ENCODE measurements at places on chromosomes 6 and 20.

GRCh38 chr6:6741264-6741663 lies 152.7 kb downstream of the LY86 start:
- DNase-seq = no peak

DNA sequence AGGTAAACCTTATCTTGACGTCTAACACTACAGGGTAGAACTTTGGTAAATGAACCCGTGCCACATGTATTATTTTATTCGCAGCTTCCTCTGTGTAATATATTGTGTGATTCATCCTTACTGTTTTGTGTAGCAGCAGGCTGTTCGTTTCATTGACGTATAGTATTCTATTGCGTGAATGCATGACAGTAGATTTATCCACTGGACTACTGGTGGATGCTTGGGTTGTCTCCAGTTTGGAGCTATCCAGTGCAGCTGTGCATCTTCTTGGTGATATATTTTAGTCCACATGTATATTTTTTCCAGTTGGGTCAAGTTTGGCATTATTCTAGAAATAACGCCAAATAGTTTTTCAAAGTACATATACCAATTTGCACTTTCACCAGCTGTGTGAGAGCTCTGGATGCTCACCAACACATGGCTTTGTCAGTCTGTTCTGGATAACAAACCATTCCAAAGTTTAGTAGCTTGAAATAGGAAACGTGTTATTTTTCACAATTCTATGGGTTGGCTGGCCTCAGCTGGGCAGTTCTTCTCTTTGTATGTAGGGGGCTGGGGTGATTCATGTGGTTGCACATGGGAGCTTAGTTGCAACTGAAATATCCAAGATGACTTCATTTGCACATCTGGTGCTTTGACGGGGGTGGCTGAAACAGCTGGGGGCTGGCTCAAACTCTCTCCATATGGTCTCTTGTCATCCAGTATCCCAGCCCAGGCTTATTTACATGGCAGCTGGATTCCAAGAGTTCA lies 9.3 kb downstream of the ECT2L start:
- no peak for DNase-seq

DNA sequence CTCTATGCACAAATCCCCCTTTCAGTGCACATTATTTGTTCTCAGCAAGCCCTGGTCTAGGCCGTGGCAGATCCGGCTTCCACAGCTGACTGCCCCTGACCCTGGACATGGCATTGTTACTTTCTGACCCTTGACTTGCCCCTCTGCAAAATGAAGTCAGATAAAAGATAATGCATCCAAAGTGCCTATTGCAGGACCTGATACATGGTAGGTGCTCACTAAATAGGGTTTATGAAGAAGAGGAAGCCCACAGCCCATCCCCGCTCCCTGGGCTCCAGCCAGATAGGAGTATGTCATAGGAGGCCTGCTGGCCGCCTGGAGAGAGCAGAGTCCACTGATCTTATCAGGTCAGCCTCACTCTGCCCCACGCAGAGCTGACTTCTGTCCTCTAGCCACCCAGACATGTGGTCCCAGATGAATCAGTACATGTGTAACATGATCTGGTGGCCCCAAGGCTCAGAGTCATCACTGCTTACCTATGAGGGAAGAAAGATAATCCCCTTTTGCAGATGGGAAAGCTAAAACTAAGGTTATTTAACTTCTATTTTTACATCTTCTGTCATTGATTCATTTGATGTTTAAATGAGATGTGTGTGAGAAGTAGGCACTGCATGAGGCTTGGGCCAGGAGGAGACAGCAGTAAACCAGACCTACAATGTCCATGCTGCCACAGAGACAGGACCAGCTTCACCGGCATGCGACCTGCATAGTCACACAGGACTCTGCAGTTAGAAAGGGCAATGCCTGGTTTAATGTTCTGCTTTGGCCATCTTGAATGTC lies 20.4 kb downstream of the MAFB start:
- no peak for DNase-seq

- no peak for DNase-seq
Measured at GRCh38 chr6:120355822-120356221, 978.5 kb downstream of the TBC1D32 start.

DNA sequence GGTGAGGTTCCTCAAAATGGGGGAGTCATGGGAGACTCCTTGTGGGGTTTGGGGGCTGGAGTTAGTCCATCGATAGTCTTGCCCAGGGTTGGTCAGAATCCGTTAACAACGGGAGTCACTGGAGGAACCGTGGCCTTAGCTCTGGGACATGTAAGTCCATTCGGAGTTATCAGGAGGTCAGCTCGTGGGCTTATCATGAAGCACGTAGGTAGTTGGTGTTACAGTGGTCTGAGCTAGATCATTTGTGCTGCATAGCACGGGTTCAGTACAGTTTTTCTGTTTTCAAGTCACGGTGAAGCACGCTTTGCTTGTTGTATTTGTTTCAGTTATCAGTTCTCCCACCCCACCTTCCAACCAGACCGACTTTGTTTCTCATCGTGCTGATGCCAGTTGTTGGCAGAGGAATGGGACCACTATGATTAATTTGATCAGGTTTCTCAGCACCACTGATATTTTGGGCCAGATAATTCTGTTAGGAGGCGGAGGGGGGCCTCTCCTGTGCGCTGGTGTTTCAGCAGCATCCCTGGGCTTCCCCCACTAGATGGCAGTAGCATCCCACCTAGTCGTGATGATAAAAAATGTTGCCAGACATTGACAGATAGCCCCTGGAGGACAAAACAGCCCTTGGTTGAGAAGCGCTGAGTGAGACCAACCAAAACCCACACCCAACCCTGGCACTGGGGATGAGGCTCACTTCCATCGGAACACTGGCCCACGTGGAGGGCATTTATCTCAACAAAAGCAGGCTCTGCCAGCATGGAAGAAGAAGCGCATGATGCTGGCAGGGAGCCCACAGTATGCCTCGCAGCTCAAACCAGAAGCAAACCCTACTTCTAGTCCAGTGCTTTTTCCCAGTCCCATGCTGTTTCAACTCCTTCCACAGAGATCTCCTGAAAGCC lies 2.2 kb upstream of the APMAP start:
- peak; percentile 64 for DNase-seq

DNA sequence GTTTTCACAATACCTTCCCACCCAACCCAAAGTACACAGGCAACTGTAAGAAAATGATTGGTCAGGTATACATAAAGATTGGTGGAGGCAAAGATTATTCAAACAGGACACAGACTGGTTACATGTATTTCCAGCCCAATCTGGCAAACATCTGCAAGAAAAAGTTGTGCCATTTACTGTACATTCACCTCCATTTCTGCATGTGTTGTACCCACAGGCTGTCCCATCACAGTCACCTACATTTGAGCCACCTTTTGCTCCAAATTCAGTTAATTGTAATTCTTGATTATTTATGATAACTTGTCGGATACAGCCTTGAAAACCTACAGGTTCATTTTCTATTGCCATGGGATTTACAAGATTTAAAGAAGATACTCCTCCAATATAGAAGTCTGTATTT lies 85.6 kb downstream of the PHF3 start:
- DNase-seq = no peak

- no peak for DNase-seq
Measured at GRCh38 chr20:43722153-43722505, 4.7 kb downstream of the GTSF1L start.

DNA sequence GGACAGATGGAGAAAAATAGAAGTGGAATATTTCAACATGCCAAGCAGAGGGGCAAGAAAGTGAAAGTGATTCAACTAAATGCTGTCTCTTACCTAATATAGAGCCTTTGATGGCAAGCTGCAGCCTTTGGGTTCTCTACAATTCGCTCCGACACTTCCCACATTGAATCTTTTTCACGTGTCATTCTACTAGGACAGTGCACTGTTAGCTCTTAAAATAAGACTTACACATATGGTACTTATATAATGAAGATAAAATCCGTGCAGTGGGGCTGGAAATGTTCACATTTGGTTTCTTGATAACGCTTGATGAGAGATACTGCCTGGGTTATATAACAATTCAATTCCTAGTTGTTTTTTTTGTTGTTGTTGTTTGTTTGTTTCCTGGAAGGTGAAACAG lies 502.4 kb downstream of the LMBRD1 start:
- DNase-seq = no peak

GRCh38 chr20:19911810-19912382 lies 105.3 kb upstream of the NAA20 start:
- no peak for DNase-seq

GRCh38 chr6:163608204-163608644 lies 193.7 kb downstream of the QKI start:
- no peak for DNase-seq

DNA sequence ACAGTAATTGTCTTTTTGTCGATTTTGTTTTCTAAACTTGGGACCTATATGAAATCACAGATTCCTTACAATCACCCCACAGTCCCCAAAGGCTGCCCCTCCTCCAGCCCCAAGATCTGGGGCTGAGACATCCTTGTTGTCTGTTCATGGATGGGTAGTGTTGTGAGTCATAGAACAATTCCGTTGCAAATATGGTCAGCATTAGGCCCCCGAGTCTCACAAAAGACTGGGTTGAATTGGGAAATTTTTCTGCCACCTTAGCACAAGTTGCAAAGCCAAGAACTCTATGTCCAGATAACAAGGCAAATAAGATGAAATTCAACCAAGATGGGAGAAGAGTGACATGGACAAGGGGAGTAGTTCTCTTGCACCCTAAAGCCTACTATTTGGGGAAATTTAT lies 10.5 kb upstream of the TAB2 start:
- no peak for DNase-seq

DNA sequence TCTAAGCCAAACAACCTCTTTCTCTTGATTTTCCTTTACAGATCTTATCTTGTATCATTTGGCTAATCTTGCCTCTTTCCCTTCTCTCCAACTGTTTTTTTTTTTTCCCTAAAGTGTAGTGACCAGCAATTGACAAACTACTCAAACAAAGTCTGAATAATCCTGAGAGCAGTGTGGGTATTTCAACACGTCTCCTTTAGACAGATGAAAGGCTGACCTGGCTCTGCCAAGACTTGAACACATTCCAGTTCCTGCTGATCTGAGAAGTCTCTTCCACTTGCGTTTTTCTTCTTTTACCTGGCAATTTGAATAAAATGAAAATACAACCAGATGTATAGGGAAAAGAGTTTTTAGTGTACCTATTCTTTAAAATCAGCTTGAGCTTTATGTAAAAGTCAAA lies 168.4 kb downstream of the GJA10 start:
- no peak for DNase-seq

DNA sequence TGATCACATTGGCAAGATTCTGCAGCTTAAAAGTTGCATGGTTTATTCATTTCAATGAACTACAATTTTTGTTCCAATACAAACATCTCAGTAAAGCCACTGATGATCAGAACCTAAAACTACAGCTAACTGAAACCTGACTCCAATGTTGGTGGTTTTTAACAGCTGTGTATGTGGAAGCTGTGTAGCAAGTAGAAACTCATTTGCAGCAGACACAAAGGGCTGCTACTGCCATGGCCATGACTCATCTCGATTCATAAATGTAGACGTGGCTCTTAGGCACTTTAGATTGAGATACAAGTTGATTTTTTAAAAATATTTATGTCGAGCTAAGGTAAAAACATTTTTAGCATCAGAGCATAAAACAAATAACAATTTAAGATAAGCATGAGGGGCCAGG lies 19.5 kb upstream of the MAP3K4 start:
- no peak for DNase-seq

DNA sequence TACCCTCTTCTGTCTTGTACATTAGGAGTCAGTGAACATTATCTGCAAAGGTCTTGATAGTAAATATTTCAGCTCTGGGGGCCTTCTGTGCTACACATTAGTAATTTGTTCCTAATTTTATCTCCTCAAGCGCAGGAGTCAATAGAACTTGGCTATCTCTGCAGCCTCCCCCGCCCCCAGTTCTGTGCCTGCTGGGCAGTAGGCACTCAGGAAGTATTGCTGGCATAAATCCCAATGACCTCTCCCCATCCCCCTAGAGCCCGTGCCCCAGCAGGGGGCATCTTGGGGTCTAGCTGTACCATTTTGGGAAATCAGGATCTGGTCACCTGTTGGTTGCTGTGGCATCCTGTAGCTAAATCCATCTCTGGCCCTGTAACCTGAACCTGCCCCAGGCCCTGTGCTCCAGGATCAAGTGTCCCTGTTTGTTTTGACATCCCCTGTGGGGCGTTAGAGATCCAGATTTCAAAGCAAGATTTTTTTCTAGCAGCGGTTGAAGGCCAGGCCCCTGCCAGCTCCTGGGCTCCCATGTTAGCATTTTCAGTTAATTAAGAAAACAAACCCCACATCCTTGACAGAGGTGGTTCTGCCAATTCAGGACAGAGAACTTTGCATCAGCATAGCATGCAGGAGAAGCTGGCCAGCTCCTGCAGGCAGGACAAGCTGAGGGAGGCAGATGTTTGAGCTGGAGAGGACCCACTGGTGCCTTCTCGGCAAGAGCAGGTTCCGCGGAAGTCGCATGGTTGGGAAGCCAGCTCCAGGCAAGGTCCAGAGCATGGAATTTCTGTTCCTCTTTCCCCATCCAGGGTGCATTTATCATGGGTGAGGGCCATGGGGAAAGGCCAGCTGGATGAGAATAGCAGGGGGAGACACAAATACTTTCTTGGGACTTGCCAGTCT lies 32.1 kb downstream of the DAAM2 start:
- DNase-seq = no peak

- DNase-seq = no peak
Measured at GRCh38 chr6:29685718-29686326, 4.9 kb upstream of the ZFP57 start.

GRCh38 chr6:15861486-15861885 lies 198.7 kb upstream of the DTNBP1 start:
- no peak for DNase-seq

DNA sequence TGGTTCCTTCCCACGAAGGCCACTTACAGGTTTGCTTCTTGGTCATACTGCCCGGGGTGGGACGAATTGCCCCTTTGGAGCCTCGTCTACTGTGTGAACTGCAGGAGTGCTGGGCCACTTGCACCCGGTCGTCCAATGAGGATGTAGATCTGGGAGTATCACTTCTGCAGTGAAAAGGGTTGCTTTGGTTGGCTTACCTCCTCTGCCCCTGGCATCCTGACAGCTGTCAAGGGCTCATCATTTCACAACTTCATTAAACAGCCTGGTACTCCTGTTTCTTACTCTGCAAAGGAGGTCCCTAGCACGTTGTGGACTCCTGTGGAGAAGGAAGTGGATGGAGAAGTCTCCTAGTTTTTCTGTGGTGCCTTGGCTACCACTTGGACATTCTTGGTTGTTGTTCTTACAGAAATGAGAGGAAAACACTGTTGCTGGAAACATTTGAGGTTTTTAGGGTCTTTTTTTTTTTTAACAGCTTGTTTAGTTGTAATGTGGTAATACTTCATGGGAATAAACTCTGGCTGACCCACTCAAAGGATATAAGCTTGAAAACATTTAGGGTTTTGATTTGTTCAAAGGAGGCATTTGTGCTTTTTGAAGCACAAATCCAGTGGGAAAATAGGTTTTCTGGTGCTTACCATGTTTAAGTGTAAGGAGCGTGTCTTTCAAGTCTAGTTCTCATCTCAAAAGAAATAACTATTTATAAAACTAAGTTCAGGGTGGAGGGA lies 60.7 kb downstream of the AKAP12 start:
- DNase-seq = no peak

DNA sequence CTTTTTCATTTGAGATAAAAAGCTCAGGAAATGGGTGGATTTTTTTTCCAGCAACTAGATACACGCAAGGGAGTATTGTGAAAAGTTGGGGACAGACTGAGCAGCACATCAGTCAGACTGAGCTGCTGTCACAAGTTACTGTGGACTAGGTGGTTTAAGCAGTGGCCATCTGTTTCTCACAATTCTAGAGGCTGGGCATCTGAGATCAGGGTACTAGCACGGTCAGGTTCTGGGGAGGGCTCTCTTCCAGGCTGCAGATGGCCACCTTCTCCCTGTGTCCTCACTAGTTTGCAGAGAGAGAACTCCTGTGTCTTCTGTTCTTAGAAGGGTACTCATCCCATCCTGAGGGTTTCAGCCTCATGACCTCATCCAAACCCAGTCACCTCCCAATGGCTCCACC lies 178.3 kb downstream of the SYNDIG1 start:
- no peak for DNase-seq
